T-cell (primary cell): ENCODE measurements at places on chromosomes 16 and 17. TPM values are rescaled to one million over a fixed set of nuclear protein-coding genes. Genes with fewer than 3 reads are reported as not detected.
A peak's percentile ranks its signal among the peaks of the same experiment; 100 is the strongest.

EFNB3 gene
- 0.19 TPM for total RNA-seq

DNA sequence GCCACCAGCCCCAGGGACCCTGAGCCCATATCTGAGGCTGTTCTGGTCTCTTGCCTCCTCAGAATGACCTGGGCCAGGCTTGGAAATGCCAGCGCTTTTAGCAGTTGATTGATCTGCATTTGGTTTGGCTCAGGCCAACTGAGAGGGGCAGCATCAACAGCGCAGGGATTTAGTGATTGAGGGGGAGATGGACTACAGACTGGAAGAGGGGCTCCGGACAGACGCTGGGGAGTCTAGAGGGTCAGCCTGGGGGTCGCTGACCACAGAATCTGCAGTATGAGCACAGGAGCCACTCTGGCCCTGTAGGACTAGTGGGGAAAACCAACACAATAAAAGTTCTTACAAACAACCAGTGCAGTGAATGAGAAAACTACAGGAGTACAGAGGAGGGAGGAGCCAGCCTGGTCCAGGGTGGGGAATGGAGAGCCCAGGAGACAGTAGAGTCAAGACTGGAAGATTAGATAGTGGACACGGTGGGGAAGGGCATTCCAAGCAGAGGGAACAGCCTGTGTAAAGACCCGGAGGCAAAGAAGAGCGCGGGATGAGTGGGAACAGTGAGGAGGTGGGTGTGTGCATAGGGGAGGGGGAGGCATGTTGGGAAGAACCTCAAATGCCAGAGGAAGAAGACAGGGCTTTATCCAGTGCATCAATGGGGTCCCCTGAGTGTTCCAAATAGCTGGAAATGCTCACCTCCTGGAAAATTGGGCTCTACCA, 128.9 kb downstream of the MRM1 start:
- DNase-seq: no peak

GRCh38 chr17:59765038-59765437, 57.6 kb downstream of the VMP1 start:
- no peak for DNase-seq

DNA sequence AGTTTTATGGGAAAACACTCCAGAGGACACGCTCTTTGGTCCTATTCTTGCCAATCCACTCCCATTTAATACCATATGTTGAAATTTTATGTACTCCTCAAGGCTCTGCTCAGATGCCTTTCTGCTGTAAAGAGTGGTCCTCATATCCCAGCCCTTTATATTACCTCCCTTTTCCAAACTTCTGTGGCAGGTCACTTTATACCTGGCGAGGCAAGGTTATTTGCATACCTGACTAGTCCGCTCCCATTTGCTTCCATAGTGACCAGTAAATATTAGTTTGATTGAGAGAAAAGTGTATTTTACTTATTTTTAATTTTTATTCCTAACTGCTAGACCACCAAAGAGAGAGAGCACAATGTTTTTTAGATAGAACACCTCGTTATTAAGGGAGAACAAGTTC, 17.3 kb downstream of the KRT12 start:
- DNase-seq: no peak

DNA sequence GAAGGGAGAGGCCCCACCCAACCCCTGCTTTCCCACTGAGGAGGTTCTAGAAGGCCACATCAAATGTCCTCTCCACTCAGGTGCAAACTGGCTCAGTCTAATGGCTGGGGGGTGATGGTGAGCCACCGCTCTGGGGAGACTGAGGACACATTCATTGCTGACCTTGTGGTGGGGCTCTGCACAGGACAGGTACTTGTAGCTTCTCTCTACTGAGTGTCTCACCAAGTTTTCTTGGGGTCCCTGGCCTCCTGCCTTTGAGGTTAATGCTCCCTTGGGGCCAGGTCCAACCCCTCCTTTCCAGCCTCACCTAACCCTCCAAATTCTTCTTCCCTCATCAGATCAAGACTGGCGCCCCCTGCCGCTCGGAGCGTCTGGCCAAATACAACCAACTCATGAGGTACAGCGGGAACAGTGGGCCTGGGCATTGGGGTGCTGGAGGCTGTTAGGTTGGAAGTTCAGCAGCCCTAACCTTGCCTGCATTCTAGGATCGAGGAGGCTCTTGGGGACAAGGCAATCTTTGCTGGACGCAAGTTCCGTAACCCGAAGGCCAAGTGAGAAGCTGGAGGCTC, 5.7 kb downstream of the ENO3 start:
- no peak for DNase-seq

DNA sequence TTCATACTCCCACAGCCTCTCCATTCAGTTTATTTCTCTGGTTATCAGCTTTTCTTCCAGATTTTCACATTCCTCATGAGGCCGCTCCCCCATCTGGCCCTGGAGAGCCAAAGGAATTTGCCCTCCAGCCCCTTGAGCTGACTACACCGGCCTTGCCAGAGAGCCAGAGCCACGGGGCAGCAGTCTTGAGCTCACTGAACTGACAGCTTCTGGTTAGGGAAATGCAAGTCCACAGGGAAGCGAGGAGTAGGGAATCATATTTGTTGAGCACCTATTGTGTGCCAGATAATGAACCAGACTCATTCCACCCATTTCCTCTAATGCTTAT, 102.4 kb downstream of the ABCC12 start:
- DNase-seq: no peak

- DNase-seq: no peak
Observed at GRCh38 chr16:1979271-1980029, 1.8 kb downstream of the NOXO1 start.

- no peak for DNase-seq
Observed at GRCh38 chr17:30573603-30574175, 96.5 kb downstream of the GOSR1 start.

DNA sequence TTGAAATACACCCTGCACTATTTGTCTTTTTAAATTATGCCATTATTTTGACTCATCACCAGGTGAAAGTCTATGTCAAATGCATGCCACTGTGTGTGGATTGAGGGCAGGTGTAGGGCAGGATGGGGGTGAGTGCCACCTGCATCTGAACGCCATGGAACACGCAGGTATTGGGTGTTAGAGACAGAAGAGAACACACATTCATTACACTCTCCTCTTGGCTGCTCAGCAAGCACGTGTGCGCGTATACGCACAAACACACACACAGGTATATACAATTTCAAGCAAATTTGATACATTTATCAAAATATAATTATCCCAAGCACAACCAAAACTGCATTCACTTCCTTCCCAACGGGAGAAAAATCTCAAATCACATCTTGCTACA, 268.9 kb downstream of the NTN1 start:
- no peak for DNase-seq

EVI2A gene
- 83.2 TPM for total RNA-seq

GRCh38 chr16:50901062-50901461, 159.2 kb downstream of the CYLD start:
- no peak for DNase-seq

DNA sequence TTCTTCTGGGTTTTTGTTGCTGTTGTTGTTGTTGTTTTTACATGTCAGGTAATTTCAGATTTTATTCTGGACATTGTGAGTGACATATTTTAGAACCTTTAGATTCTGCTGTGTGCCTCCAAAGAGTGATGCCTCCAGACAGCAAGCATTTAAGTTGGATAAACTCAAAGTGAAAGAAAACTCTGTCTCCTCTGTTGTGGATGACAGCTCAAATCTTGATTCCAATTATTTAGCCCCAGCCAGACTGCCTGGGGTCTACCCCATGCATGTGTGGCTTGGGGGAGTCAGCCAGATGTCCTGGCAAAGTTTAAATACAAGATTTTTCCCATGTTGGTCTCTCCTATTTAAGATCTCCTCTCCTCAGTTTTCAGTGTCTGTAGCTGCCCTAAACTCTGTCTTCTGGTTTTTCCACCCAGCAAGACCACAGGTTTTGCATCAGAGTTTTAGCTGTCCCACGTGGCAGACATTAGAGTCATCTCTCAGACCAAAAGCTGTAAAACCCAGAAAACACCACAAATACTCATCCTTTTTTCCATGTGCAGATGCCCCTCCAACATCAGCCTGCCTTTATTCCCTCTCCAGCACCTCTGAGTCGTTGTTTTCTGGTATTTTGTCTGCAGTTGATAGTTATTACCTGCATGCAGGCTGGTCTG, 19.4 kb upstream of the ZNF469 start:
- DNase-seq: no peak

DNA sequence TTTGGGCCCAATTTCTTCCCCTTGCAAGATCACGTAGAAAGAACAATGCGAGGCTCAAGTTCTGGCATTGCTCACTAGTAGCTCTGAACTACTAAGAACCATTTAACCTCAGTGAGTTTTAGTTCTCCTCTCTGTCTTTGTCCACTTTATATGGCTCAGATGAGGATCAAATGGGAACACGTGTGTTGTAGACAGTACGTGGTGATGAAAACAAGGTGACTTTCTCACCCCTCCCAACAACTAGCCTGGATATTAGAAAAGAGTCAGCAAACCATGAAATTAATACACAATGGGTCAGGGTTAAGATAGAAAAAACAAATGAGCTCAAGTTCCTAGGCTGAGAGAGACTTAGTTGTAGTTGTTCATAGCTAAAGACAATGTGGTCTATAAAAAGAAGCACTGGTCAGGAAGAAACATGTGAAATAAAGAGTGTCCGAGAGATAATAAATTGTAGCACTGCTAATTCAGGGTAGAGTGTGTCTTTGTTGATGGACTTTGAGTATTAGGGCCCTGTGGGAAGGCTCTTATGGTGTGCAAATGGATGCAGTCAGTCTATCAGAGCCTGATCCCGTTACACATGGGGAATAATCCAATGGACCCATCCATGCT, 417.0 kb downstream of the HAPSTR1 start:
- no peak for DNase-seq

ADGRG3 gene
- total RNA-seq: 0.20 TPM

DNA sequence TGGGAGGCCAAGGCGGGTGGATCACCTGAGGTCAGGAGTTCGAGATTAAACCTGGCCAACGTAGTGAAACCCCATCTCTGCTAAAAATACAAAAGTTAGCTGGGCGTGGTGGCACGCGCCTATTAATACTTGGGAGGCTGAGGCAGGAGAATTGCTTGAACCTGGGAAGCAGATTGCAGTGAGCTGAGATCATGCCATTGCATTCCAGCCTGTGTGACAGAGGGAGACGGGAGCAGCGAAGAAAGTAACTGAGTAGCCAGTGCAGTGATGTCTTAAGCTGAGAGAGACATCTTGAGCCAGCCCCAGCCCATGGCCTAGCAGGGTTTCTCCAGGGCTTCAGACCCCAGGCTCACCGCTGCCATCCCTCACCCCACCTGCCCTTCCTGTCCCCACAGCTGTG, 9.8 kb upstream of the SMIM5 start:
- no peak for DNase-seq

ACSM2A gene
- not detected for total RNA-seq

RNF112 gene
- total RNA-seq: 0.40 TPM

DNA sequence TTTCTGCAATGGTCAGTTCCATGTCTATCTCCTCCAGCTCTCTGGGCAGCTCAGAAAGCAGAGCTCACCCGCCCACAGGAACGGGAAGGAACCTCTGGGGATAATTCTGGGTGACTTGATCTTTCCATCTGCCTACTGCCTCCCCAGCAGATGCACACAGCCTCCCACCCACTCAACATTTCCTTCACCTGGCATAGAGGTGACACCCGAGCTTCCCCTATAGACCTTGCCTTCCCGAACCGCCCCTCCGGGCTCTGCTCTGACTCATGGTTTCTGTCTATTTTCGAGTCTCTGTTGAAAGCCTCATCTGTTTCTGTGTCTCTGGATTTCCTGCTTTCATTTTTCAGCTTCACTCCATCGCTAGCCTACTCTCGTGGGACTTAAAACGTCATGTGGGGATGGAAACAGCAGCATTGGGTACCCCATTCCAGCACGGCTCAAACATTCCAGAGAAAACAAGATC, 11.4 kb downstream of the GGA3 start:
- peak; percentile 50 for DNase-seq

- DNase-seq: no peak
Observed at GRCh38 chr17:73316919-73317505, 5.2 kb upstream of the CDC42EP4 start.

- no peak for DNase-seq
Observed at GRCh38 chr17:65800655-65801054, 239.2 kb upstream of the AXIN2 start.

- DNase-seq: no peak
Observed at GRCh38 chr16:5506021-5506420, 408.4 kb upstream of the EEF2KMT start.

DNA sequence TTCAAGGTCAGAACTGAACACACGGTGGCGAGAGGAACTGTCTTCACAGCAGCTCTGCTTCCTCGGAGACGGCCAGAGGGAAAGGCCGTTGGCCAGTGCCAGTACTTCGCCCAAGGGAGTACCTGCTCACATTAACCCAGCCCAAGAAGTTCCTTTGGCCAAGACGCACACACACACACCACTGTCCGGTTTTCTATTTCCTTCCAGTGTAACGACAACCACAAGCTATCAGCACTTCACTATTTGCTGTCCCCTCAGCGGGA, 744 bp upstream of the GGNBP2 start:
- DNase-seq: no peak

DNA sequence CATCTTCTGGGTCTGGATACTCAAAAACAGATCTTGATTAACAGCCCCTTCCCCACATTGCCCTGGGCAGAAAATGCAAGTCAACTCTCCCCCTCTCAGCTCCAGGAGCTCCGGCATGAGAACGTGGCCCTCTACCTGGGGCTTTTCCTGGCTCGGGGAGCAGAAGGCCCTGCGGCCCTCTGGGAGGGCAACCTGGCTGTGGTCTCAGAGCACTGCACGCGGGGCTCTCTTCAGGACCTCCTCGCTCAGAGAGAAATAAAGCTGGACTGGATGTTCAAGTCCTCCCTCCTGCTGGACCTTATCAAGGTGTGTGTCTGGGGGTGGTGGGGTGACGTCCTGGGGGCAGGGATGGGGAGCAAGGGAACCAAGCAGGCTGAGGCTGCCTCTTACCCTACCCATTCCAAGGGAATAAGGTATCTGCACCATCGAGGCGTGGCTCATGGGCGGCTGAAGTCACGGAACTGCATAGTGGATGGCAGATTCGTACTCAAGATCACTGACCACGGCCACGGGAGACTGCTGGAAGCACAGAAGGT, 9.7 kb downstream of the GUCY2D start:
- DNase-seq: no peak

- DNase-seq: no peak
Observed at GRCh38 chr16:86117756-86118155, 218.8 kb downstream of the IRF8 start.
